ENCODE measurements at places on chromosomes 2 and 18.
A peak's percentile ranks its signal among the peaks of the same experiment; 100 is the strongest.

GRCh38 chr2:38634684-38635083, 31.2 kb upstream of the GALM start:
- no peak for DNase-seq

DNA sequence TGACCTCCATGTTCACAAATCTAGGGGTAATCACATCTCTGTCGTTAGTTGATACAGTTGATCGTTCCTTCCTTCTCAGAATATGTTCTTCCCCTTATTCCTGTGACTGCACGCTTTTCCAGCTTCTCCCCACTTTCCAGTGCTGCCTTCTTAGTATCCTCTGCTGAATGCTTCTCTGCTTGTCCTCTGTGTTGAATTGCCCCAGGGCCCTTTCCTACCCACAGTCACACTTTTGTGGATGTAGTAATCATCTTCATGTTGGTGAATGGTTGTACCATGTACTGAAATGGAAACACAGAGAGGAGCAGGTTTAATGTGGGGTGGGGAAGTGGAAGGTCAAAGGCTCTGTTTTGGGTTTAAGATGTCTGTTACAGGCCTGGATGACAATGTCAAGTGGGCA, 47.2 kb downstream of the EML6 start:
- DNase-seq, result no peak

GRCh38 chr2:26733413-26733812, 30.7 kb upstream of the SLC35F6 start:
- no peak for DNase-seq

DNA sequence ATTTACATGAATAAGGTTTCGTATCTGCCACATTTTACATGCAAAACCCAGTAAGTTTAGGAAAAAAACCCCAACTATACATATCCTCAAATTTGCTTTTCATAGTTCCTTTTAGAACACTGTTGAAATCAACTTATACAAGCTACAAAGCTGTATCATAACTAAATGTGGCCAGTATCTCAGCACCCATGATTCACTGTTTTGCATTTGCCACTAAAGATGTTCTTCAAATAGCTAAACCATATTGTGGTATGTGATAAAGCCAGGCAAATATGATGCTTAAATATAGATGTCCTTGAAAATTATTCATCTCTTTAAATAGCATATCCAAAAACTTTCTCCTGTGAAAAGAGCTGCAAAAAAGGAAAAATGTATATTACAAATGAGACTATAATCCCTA, 29.9 kb downstream of the ROCK2 start:
- no peak for DNase-seq

GRCh38 chr2:150640039-150640438, 152.6 kb upstream of the RND3 start:
- DNase-seq, result peak; percentile 17

DNA sequence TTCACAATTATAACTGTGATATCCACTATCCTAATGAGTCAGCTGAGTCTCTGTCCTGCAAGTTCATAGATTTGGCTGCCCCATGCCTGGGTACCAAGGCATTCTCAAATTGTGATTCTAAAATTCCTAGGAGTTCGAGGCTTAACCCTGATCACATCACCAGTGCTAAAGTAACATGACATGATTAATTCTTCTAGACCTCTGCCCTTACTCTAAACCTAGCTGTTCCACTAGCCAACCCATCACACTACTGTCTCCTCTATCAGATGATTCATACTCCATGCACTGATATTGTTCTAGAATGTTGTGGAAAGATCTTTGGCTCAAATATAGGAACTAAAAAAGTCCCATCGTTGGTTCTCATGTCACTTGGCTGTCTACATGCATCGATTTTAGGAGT, 487.6 kb downstream of the PIK3C3 start:
- no peak for DNase-seq

DNA sequence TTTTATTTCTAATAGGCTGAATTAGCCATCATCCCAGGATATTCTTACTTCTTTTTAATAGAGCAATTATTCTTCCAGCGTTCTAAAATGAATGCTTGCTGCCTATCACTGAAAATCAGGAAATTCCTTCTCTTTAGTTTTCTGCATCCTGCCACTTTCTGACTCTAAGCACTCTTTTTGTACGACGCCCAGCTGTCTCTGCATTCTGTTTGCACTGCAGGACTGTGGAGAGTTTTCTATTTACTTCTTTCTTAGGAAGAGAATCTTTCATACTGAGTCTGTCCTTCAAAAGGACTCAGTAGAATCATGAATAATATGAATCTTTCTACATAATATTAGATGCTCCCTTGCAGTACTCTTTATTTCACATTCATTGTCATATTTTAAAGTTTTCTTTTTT, 360.4 kb upstream of the DSEL start:
- DNase-seq, result no peak

DNA sequence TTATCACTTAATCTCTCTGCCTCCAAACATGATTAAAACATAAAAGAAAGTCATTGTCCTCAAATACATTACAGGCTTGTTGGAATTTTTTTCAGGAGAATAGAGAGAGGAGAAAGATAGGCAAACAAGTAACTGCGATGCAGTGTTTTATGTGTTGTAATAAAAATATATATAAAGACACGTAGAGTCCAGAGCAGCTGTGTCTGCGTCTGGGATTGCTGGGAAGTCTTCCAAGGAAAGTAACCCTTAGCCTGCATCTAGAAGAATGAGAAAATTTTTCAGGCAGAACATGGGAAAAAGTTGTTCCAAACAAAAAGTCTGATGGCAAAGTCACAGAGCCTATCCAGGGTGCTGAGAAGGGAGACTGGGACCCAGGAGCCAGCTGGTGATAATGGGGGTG, 91.8 kb upstream of the ST6GAL2 start:
- DNase-seq, result no peak

GRCh38 chr2:112924821-112925220, 13.9 kb downstream of the IL37 start:
- no peak for DNase-seq

DNA sequence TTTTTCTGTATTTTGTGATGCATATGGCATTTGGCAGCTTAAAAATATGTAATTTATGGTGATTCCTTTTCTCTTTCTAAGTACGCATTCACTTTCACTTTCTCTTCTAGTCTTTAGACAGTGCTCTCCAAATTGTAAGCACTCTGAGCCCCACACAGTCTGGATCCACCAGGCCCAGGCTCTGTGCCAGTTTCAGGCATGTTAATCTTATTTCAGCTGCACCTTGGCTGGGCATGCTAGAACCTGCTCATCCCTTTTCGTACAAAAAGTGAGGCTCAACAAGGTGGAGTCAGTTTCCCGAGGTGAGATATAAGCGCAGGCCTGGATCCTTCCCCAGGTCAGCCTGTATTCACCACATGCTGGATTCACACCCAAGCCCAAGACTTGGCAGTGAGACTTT, 203.9 kb downstream of the MTX2 start:
- DNase-seq, result peak; percentile 7

- DNase-seq, result no peak
Observed at GRCh38 chr2:152452256-152452973, 117.4 kb downstream of the FMNL2 start.

DNA sequence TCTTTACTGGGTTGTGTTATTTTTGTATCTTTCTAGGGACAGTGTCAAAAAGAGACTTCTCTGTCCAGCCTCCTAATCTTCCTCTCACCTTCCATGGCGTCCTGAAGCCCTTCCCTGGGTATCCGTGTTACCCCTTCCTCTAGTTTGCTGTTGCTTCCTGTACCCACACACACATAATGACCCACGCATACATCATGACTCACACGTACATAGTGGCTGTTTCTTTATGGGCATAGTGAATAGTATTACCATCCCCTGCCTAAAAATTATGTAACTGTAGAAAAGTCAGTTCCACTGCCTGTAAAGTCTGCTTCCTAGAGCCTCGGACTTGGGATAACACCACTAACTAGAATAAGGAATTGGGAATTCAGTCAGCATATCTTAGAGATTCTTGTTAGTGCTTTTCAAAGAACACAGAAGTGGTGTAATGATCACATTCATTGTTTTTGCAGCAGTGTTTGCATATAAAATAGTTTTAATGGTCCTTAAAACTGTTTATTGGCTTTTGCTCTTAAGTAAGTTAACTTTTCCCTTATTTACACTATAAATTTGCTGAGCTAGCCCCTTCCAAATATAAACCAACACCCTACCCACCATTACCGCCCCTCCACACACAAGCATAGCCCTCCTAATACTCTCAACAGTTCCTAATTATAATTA, 308.4 kb upstream of the RAB12 start:
- DNase-seq, result no peak
